ENCODE measurements at places on chromosomes 5 and 9.

- DNase-seq, result no peak
Observed at GRCh38 chr9:13900449-13900848, 413.5 kb downstream of the NFIB start.

GRCh38 chr5:96172436-96172835 is 210.8 kb upstream of the ELL2 start:
- no peak for DNase-seq

DNA sequence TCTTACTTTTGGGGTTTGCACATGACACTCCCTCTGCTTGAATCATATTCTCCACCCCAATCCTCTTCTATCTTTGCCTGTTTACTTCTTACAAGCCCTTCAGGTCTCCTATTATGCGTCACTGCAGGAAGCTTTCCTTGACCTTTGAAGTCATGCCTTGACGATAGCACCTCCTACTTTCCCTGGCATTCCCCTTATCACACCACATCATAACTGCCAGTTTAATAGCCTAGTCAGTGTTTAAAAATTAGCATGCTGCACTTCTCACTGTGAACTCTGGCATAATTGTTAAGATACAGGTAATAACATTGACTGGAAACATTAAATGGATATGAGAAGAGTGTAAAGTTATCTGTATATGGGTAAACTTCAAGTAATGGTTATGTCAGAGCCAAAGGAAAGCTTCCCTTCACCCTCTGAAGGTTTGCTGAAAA is 37.1 kb upstream of the CEP120 start:
- DNase-seq, result peak; percentile 44

- DNase-seq, result no peak
Observed at GRCh38 chr5:164998142-164998541, 1492.7 kb downstream of the MAT2B start.

DNA sequence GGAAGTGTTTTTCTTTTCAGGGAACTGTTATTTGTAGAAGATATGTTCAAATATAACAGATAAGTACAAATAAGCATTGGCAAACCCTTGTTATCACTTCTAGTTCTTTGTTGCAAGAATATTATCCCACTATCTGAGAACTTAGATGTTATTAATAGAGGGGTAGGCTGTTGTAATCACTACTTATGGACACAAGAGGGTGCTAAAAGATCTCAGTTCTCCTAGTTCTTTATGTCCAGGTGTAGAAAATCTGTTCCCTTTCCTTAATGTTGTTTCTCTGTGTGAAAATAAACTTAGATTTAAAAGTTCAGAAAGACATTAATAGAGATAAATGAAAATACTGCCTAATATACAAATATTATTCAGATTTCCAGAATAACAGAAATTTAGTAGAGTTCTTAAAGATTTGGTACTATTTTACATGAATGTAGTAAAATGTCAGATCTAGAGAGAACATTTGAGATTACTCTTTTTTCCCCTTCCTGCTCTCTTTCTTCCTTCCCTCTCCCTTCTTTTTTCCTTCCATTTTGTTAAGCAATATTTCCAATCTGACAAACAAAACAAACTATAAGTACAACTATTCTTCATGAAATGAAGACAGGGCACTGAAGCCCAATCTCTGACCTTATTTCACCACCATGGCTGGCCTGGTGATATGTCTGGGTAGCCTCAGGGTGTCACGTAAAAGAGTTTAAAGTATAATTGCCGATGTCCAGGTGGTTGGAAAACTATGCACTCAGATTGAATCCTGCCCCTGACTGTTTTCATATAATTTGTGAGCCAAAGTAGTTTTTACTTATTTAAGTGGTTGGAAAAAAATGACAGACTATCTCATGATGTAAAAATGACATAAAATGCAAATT is 43.6 kb upstream of the C5orf46 start:
- DNase-seq, result peak; percentile 55

GRCh38 chr5:9347541-9348295 is 198.2 kb downstream of the SEMA5A start:
- DNase-seq, result no peak

DNA sequence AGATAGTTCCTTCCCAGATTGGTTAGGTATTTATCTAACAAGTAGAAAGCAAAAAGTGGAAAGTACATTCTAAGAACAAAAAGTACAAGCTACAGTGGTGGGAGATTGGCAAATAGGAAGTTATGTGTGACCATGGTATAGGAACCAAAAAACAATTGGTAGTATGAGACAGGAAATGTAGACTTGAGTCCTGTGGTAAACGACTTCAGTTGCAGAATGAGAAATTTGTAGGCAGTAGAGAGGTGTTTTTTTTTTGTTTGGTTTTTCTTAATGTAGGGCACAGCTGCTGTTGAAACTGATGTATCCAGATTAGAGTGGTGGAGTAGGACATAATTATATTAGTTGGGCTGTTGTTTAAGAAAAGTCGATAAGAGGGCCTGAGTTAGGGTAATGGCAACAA is 72.0 kb downstream of the CCNH start:
- DNase-seq, result no peak

GRCh38 chr9:35960039-35960655 is 2.2 kb upstream of the OR2S2 start:
- no peak for DNase-seq

DNA sequence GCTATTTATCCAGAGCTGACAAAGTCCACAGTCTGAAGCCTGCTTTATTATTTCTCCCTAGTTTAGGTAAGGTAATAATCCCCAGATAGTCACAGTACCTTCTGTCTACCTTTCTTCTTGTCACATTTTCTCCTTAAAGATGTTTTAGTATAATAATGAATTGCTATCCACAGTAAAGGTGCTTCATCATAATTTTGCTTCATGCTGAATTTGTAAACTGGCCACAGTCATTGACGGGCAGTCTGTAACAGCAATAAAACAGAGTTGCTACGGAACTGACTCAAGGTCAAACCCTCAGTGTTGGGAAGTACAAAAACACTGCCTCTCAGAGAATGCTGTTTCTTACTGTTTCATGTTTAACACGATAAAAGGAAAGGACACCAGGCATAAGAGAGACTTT is 195.7 kb downstream of the ZNF608 start:
- no peak for DNase-seq

DNA sequence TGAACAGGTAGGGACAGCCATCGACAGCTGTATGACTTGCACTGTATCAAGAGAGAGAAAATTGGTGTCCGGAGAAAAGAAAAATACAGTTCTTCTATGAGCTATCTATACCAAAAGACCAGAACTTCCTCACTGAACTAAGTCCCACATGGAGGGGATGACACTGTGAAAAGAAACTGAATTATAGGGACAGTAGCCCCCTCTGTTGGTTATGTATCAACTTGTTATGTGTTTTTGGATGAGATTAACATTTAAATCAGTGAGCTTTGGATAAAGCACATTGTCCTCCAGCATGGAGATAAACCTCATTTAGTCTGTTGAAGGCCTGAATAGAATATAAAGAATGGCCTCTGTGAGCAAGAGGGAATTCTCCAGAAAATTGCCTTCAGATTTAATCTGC is 176.6 kb upstream of the SH3GL2 start:
- DNase-seq, result peak; percentile 8
